ENCODE measurements at places on chromosomes 12 and 14.

DNA sequence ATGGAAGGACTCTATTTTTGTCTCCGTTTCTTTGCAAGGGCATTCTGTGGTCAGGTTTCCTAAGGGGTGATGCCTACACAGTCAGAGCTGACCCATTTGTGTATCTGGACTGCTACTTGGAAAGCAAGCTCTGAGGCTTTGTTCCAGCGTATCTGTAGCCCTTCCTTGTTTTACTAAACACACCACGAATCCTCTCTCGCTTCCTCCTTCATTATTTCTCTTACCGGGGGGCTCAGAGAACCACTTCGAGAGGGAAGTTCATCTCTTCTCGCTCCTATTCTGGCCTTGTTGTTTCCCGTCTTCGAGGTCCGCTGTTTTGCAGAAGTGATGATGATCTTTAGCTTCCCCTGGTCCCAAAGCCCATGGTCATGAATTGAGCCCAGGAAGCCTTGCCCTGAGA, 164.7 kb downstream of the SSPN start:
- DNase-seq, result no peak

- DNase-seq, result no peak
These were observed 11.8 kb downstream of the ZFYVE21 start for GRCh38 chr14:103727313-103727980.

GRCh38 chr14:51304438-51304837, 64.4 kb downstream of the TMX1 start:
- no peak for DNase-seq

- DNase-seq, result no peak
These were observed 30.0 kb downstream of the DTX1 start for GRCh38 chr12:113086249-113087164.

GRCh38 chr12:111353603-111354295, 15.1 kb downstream of the PHETA1 start:
- DNase-seq, result no peak

DNA sequence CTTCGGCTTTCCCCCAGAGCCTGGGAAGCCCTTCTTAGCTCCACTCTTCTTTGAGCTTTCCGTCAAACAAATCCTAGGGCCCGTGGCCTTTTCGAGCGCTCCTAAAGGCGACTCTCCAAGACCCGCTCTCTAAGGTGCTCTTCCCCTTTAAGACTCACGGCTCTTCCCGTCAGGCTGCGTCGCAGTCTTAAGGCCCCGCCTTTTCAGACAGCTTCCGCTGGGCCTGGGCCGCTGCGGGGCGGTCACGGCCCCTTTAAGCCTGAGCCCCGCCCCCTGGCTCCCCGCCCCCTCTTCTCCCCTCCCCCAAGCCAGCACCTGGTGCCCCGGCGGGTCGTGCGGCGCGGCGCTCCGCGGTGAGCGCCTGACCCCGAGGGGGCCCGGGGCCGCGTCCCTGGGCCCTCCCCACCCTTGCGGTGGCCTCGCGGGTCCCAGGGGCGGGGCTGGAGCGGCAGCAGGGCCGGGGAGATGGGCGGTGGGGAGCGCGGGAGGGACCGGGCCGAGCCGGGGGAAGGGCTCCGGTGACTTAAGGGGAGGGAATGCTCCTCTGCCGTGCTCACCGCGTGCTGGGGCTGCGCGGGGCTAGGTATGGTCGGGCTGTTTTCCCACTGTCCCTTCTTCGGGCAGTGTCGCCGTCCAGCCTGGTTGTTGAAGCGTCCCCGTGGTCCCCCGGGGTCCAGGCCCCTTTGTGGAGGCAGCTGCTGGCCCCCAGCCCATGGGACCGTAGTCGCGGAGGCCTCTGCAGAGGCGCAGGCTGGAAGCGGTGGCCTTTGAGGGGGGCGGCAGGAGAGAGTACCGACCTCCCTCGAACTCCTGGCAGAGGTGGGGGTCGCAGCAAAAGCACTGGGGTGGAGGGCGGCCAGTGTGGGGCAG, at the start of gene PEX5:
Gene PEX5, plus strand, starts transcription at position 289 of the 870 bp plus-strand sequence. CDS start 692 bp downstream, outside the sequence.
- peak; percentile 64 for DNase-seq

- DNase-seq, result no peak
These were observed 17.4 kb downstream of the CLEC4C start for GRCh38 chr12:7729746-7730145.

GRCh38 chr12:62211510-62211909, 48.7 kb upstream of the USP15 start:
- DNase-seq, result no peak

DNA sequence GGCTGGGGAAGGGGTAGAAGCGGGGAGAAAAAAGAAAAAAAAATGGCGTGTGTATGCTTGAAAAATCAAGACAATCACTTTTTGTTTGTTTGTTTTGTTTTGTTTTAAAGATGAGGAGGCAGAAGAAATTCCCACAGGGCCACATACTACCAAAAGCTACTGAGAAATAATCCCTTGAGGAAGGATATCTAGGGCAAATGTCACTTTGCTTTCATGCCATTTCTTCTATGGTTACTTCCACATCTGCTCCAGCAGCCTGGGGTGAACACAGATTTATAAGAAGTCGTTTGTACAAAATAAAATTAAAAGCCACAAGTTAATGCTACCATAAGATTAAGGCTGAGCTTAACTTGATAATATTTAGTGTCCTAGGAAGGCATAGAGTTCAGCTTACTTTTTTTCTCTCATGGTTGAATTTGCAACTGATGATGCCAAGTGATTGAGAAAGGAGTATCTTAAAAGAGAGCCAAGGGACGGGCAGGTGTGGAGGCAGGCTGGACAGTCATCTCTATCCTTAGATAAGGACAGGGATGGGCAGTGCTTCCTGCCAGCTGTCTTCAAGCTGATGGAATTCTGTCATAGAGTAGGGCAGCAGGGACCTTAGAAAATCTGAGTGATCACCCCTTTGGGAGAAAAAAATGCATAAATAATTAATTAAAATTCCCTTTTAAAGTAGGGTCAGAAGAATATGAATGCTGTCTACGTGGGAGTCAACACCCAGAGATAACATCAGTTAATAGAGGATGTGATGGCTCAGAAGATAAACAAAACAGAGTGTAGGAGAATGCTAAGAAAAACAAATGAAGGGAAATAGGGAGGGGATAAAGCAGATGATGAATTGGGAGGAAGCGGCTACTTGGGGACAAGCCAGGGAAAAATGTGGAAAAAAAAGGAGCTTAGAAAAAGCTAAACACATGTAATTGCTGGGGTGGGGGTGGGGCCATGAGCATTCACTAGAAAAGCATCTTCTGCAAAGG, 57.1 kb downstream of the DYRK2 start:
- DNase-seq, result no peak

DNA sequence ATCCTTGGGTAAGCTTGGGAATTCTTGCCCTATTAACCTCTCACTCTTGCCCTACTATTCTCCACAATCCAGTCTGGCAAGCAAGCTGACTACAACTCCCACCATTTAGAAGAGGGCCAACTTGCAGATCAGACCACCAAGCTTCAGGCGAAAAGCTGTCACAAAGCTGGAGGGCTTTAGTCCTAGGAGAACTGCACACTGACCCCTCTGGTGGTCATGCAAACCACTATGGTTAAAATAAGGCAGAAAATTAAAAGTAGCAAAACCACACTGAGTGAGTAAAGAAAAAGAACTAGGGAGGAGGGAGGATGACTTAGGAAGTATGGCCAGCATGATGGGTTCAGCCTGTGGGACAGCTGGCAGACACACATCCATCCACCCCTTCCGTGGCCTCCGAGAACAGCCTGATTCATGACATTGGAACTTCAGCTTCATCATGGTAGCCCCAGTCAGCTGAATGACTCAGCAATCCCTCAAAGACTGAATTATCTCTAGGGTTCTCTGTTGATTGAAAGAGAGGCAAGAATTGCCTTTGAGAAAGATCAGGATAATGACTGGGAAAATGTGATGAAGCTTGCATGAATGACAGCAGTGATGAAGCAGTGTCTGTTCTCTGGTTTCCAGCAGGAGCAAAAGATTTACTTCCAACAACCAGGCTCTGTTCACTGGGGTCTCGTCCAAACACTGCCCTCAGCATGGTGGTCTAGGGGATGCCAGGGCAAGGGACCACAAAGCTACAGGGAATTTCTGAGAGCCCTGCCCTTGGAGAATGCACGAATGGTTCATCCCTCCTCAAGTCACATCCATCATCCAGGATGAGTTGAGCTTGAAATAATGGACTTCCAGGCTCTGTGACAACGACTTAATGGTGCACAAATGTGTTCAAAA, 24.4 kb downstream of the PITPNM2 start:
- no peak for DNase-seq

- DNase-seq, result no peak
These were observed 6.0 kb upstream of the SHMT2 start for GRCh38 chr12:57223191-57224165.

DNA sequence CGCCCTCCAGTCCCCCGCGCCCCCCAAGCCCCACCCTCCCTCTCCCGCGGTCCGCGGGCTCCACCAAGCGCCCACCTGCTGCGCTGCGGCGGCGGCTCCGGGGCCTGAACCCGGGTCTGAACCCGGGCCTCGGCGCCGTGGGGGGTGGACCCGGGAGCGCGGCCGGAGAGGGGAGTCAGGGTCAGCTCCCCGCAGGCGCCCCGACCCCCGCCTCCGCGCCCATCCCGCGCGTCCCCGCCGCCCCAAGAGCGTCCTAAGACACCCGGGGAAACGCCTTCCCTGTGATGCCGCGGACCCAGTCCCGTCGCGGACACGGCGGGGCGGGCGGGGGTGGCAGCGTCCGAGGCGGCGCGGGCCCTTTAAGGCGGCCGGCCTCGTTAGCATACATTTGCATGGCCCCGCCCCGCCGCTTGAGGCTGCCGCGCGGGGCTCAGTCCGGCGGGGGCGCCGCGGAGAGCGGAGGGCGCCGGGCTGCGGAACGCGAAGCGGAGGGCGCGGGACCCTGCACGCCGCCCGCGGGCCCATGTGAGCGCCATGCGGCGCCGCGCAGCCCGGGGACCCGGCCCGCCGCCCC, at the start of gene MMP17:
Gene MMP17, plus strand, starts transcription at position 433 of the 574 bp plus-strand sequence. Its CDS starts 102 bp downstream, at position 535.
- DNase-seq, result peak; percentile 25

GRCh38 chr12:129558036-129558435, 345.8 kb downstream of the TMEM132D start:
- no peak for DNase-seq

- DNase-seq, result no peak
These were observed 166.4 kb downstream of the DUSP6 start for GRCh38 chr12:89185889-89186288.

DNA sequence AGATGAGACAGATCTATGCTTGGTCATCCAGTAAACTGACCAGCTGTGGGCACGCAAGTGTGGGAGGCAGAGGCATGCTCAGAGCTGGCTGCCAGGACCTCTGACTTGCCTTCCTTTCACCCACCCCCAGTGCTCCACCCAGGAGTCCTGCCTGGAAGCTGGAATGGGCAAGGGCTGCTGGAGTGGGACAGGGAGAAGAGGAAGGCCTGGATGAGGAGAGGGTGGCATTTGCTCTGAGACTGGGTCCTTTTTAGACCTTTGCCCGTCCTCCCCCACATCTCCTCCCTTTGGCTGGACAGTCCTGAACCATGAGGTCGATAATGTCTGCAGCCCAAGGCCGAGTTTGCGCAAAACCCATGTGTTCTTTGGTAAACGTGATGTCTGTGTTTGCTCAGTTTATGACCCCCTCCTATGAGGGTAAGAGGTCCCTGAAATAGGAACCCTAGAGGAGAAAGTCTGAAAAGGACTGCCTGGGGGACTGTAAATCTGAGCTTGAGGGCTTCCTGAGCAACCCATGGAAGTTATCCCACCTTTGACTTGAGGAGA, 3.8 kb upstream of the INHBE start:
- DNase-seq, result no peak

DNA sequence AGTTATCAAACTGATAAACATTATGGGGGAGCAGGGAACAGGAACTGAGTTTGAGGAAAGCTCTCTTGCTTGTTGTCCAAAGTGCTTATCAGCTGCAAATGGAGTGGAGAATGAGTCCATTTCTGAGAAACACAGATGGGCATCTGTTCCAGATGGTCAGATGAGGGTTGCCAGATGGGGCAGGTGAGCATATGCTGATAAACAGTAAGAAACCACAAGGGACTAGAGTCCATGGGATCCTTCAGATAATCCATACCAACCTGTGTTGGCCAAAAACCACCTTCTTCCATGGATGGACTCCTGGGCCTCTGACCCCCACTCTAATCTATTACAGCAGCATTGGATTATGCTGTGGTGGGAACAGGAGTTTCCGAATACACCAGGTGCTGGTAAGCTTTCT, 38.3 kb downstream of the GNS start:
- DNase-seq, result no peak

GRCh38 chr12:6154730-6155459, 30.4 kb upstream of the VWF start:
- no peak for DNase-seq

All from NCI-H2227 treated with DMSO at 0.1 percent for 48 hours (cell line).